NCI-H1092 (cell line): ENCODE measurements at places on chromosomes 13 and 19.

DNA sequence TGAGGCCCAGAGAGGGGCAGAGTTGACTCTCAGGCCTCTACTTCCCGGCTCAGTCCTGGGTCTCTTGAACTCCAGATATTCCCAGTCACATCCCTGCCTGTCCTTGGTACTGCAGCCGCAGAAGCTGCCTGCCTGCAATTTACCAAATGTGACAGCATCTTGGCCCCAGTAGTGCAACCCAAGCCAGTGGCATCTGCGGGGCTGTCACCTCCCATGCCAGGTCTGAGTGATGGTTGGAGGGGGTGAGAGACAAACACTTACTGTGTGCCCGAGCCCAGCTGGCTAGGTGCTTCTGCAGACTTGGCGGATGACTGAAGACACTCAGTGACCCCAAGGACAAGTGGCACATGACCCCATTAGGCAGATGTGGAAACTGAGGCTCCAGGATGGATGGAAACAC is 18.4 kb downstream of the ZNRF4 start:
- DNase-seq, result no peak

GRCh38 chr13:73224703-73225102 is 165.9 kb downstream of the KLF5 start:
- no peak for DNase-seq

- no peak for DNase-seq
These were observed 459.4 kb downstream of the FOXO1 start for GRCh38 chr13:40207001-40207478.

DNA sequence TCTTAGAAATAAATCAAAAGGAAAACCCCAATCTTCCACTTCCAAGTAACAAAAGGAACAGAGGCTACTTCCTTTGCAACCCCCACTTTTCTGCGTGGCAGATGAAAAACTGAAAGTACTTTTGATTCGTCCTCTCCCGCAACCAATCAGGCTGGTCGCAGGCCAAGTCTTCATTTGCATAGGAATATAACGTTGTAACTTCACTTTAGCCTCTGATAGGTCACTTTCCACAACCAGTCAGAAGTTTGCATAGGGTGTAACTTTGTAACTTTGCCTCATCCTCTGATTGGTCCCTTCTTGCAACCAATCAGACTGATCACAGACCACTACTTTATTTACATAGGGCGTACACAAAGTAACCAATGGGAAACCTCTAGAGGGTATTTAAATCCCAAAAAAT is 37.2 kb downstream of the TGDS start:
- no peak for DNase-seq

- DNase-seq, result no peak
These were observed 29.5 kb downstream of the UPF1 start for GRCh38 chr19:18861235-18861634.

DNA sequence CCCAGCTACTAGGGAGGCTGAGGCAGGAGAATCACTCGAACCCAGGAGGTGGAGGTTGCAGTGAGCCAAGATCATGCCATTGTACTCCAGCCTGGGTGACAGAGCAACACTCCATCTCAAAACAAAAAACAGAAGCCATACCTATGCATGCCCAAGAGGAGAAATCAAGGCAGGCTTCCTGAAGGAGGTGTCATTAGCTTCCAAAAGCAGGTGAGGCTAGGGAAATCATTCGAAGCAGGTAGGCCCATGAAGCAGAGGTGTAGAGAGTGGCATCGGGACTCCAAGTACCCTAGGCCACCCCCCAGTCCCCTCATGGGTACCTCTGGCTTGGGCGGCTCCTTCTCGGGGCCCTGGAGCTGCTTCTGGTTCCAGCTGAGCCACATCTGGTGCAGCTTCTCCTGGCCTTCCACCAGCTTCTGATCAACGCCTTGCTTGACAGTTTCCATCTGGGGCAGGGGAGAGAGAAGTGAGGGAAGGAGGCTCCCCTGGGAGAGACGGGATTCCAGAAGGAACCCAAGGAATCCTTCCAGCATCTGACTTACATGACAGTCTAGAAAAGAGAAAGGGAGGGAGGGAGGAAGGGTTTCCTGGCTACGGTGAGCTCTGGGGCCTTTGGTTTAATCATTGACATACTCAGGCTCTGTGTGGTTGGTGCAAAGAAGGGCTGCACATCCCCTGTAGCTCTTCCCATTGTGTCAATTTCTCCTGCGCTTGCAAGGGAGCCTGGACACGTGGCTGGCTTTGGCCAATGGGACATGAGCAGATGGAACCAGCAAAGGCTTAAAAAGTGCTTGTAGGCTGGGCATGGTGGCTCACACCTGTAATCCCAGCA is 13.1 kb upstream of the TICAM1 start:
- no peak for DNase-seq

- no peak for DNase-seq
These were observed 19.9 kb downstream of the MEGF8 start for GRCh38 chr19:42345191-42345812.
